Type B pancreatic cell (in vitro differentiated cells): ENCODE measurements at places on chromosomes 4 and X.

GRCh38 chr4:73964862-73965611 is 16.8 kb downstream of the PF4 start:
- H3K4me3 ChIP-seq: no peak overlapping the region
- H3K27me3 ChIP-seq: peaks cover 12% of the 10 kb centered on the region
- H3K4me1 ChIP-seq: no peaks in the 10 kb centered on the region
- no peaks in the 10 kb centered on the region for H3K36me3 ChIP-seq

- no peaks in the 10 kb centered on the region for H3K36me3 ChIP-seq
- H3K27me3 ChIP-seq: no peaks in the 10 kb centered on the region
- no peak overlapping the region for H3K4me3 ChIP-seq
- H3K27ac ChIP-seq: no peak overlapping the region
- H3K4me1 ChIP-seq: peaks cover 20% of the 10 kb centered on the region
These were observed 196.0 kb upstream of the EDNRA start for GRCh38 chr4:147284935-147285334.

DNA sequence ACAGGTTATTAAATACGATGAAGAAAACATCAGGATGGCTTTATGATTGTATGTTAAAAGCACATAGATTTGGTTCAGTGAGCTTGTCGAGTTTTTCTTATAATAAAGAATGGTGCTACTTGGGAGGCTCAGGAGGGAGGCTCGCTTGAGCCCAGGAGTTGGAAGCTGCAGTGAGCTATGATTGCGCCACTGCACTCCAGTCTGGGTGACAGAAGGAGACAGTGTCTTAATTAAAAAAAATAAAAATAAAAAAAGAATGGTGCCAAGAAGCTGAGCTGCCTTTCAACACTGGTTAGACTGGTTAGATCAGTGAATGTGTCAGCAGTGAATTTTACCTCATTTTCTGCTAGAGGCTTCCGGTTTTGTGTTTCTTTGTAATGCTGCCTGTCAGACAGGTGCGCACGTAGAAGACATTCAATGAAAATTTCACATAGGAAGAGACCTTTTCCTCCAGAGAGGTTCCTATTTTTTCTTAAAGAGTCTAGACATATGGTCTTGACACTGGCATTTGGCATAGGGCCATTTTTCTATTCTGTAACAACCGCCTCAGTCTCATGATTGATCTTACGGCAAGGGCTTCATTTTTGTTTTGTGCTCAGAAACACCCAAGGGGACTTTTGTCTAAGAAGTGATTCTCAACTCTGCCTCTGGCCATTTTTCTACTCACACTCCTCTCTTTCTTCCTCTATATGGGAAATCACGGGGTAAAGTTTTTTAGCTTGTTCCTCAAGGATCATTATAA is 15.0 kb upstream of the ARSF start:
- H3K4me3 ChIP-seq: peak overlapping the region; percentile 60
- H3K27me3 ChIP-seq: no peaks in the 10 kb centered on the region
- H3K36me3 ChIP-seq: peaks cover 4% of the 10 kb centered on the region
- peak overlapping the region; percentile 95 for H3K27ac ChIP-seq

DNA sequence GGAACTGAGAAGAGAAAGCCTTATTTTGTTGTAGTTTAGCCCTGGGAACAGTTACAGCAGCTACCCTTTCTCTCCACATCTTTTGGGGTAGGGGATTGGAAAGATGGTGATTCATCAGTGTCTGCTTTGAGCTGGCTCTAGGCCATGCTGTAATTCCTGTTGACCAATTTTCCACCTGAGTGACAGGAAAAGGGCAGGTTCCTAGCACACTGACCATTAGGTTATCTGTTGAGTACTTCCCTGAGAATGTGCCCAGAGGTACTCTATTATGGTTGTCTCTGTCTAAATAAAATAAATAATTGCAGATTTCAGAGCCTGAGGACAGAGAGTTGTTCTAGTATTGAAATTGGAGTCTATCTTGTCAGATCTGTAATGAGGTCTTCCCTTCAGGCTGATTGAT is 109.0 kb downstream of the ENOX2 start:
- H3K27me3 ChIP-seq: peaks cover 41% of the 10 kb centered on the region
- DNase-seq: no peak

GRCh38 chr4:56699537-56700105 is 18.5 kb upstream of the HOPX start:
- DNase-seq: no peak
- H3K27ac ChIP-seq: no peak overlapping the region
- H3K27me3 ChIP-seq: no peaks in the 10 kb centered on the region
- no peak overlapping the region for H3K4me3 ChIP-seq

- no peaks in the 10 kb centered on the region for H3K36me3 ChIP-seq
- no peak for DNase-seq
- H3K27me3 ChIP-seq: no peaks in the 10 kb centered on the region
- H3K27ac ChIP-seq: no peak overlapping the region
- no peaks in the 10 kb centered on the region for H3K4me1 ChIP-seq
- no peak overlapping the region for H3K4me3 ChIP-seq
These were observed 380.6 kb downstream of the RAB28 start for GRCh38 chr4:13103382-13104015.

GRCh38 chr4:129488427-129488826 is 392.5 kb downstream of the C4orf33 start:
- peaks cover 8% of the 10 kb centered on the region for H3K4me1 ChIP-seq
- H3K36me3 ChIP-seq: no peaks in the 10 kb centered on the region
- no peak overlapping the region for H3K4me3 ChIP-seq
- peaks cover 21% of the 10 kb centered on the region for H3K27me3 ChIP-seq
- H3K27ac ChIP-seq: no peak overlapping the region

DNA sequence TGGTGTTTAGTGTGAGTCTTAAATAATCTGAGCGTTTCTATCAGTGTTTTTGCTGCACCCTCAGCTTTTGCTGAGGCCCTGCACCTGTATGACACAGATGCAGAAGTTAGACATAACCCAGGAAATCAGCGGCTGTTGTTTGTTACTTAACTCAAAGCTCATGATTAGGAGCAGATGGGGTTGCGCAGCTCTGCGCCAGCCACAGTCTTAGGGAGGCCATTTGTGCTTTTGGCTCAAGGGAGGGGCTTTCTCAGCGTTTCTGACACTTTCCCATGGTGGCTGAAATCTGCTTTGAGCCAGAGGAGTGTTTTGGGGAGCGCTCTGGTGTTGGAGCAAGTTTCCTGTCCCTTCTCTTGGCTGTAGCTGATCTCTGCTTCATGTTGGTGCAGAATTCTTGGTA is 433.8 kb downstream of the NAF1 start:
- H3K36me3 ChIP-seq: no peaks in the 10 kb centered on the region
- no peaks in the 10 kb centered on the region for H3K27me3 ChIP-seq
- H3K27ac ChIP-seq: no peak overlapping the region
- no peak for DNase-seq
- H3K4me3 ChIP-seq: no peak overlapping the region
- peaks cover 5% of the 10 kb centered on the region for H3K4me1 ChIP-seq

- H3K4me3 ChIP-seq: no peak overlapping the region
- H3K27ac ChIP-seq: no peak overlapping the region
- no peaks in the 10 kb centered on the region for H3K36me3 ChIP-seq
- no peaks in the 10 kb centered on the region for H3K27me3 ChIP-seq
- DNase-seq: no peak
- H3K4me1 ChIP-seq: no peaks in the 10 kb centered on the region
These were observed 875.5 kb upstream of the INTU start for GRCh38 chr4:126757219-126757618.
